HCEC 1CT (cell line): ENCODE measurements at places on chromosomes 16 and 17.
A peak's percentile ranks its signal among the peaks of the same experiment; 100 is the strongest.

DNA sequence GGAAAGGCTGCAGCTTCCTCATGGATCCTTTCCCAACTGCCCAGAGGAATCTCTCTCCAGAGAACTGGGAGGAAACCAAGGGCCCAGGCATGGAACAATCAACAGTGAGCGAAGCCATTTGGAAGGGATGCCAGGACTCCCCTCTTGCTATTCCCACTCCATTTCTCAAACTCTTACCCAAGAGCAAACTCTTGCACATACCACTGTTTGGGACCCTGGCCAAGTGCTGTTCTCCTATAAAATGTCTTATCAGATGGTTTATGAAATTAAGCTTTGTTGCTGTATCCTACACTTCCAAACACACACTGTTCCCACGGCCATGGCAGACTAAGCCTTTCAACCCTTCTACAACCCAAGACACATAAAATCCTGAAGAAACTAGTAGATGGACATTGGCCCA is 48.3 kb upstream of the AXIN2 start:
- no peak for DNase-seq

DNA sequence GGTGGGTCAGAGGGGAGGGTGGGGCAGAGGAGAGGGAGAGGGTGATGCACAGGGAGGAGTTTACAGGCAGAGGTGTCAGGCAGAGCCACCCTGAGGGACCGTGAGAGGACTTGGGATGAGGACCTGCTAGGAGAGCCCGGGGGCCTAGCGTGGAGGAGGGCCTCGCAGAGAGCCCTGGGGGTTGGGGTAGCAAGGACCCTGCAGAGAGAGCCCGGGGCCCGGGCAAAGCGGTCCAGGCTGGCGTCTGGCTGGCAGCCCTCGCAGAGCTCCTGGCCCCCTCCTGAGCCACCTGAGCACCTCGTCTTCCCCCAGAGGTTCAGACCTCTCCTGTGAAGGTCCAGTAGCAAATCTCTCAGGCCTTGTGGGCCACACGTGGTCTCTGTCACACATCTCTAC is 42.0 kb upstream of the ZNF469 start:
- DNase-seq, result no peak

GRCh38 chr17:5068236-5068635 is 10.0 kb upstream of the ZFP3 start:
- no peak for DNase-seq

DNA sequence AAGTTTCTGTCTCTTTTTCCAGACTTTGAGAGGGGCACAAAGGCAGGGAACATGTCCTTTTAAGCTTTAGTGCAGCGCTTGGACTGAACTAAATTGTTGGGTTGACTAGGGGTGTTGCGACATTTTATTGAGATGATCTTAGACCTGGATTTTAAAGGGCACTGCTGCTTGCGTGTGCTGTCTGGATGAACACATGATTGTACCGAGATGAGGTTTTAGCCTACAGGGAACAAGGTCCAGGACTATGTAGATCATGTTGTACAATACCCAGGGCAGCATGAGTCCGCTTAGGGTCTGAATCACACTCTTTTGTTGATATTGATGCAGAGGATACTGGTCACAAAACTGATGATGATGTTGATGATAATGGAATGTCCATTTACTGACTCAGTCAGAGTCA is 5.2 kb upstream of the RGS9 start:
- peak; percentile 98 for DNase-seq

GRCh38 chr17:76146053-76146851 is 5.2 kb upstream of the FOXJ1 start:
- DNase-seq, result no peak

DNA sequence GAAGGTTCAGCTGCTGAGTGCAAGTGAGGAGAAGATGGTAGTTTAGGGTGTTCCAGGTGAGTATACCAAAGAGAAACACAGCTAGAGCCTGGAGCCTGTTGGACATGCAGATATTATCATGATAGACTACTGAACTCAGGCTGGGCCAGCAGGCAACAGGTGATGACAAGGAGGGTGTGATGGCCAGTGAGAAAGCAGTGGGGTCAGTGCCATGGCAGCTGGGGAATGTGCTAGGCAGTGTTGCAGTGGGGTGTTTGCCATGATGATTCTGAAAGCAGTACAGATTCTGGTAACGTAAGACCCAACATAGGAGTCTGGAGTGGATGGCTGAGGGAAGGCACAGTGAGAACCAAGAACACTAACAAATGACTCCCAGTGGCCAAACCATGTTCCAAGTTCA is 57.4 kb downstream of the SHISA6 start:
- no peak for DNase-seq

GRCh38 chr17:61734466-61734865 is 128.9 kb downstream of the BRIP1 start:
- no peak for DNase-seq

DNA sequence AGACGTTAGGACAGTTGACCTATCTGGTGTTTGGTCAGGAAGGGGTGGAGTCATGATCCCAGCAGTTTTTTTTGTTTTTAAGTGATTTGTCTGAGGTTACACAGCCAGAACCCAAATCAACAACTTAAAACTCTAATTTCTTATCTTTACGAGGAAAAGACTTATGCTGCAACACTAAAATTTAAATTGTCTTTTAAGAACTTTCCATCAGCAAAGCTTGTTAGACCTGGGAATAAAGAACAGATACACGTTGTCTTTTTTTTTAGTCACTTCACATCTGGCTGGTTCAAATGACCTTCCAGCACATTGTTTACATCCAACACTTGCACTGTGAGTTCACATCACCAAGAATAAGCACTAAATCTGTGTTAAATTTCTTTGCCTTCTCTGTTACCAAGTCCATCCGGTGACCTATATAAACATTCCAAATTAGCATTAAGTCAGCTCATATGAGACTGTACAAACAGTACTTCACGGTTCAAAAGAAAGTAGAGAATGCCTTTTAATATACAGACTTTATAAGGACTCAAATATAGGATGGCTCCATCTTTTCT is 115.0 kb downstream of the HS3ST2 start:
- no peak for DNase-seq

GRCh38 chr17:21774263-21774662 is 81.9 kb downstream of the KCNJ18 start:
- DNase-seq, result no peak

DNA sequence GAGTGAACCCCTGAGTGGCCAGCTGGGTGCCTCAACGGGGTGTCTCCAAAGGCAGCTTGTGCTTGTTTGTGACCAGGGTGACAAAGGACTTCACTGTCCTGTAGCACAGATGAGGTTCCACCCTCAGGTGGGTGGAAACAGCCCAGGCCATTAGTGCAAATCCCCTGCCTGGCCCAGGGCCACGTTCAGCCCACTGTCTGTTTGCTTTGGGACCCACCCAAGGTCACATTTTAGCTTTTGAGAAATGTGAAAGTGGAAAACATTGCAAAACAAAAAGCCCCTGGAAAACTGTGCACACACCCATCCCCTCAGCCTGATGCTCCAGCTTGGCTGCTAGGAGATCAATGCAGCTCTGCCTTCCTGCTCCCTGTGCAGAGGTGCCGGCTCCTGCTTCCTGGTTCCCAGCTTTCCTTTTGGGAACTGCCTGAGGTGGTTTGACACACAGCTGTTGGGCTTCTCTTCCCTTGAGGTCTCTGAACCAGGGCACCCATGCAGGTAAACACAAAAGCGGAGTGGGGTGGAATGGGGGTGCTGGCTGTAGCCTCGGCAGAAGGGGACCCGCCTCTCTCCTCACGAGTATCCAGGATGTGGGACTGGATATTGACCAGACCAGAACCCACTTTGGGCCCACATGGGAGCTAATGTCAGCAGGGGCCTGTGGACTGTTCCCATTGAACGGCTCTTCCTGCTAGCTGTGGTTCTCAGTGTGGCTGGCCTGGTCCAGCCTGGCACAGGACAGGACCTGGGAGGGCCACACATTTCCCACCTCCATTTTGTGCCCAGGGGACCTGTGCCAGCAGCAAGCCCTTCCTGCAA is 7.9 kb upstream of the SPHK1 start:
- no peak for DNase-seq

GRCh38 chr17:11996722-11997146 is 541 bp downstream of the ZNF18 start:
- DNase-seq, result peak; percentile 56

DNA sequence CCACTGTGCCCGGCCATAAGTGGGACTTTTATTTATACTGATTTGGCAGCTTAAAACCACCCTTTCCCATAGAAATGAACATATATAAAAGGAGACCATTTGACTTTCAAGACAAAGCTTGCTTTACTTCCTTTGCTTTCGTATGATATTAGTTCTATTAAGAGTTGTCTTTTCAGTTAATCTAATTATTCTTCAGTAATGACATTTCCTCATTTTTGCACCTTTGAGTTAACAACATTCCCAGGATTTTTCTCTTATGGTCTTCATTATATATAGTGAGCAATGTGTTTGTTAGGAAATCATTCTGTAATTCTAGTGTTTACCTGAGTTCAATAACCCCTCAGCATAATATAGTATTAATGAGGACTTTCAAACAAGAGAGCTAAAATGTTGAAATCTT is 173.8 kb downstream of the MAP2K6 start:
- DNase-seq, result no peak
